Muscle of leg (tissue), 16 donors: ENCODE measurements at places on chromosomes 13 and 19.

GRCh38 chr13:43936647-43937046, 56.9 kb downstream of the LACC1 start:
- H3K4me3 ChIP-seq = no peak overlapping the region
- H3K27me3 ChIP-seq = peaks cover 2% of the 10 kb centered on the region
- H3K4me1 ChIP-seq = peaks cover 17% of the 10 kb centered on the region
- H3K27ac ChIP-seq = peak overlapping the region; percentile 63

- DNase-seq = no peak
- no peak overlapping the region for H3K4me3 ChIP-seq
- H3K27me3 ChIP-seq = no peaks in the 10 kb centered on the region
- H3K4me1 ChIP-seq = peaks cover 4% of the 10 kb centered on the region
Observed at GRCh38 chr13:39982745-39983144, 327.3 kb downstream of the COG6 start.

GRCh38 chr13:80866921-80867320, 526.0 kb upstream of the SPRY2 start:
- DNase-seq = peak; percentile 83
- H3K27me3 ChIP-seq = no peaks in the 10 kb centered on the region
- no peaks in the 10 kb centered on the region for H3K36me3 ChIP-seq
- H3K4me1 ChIP-seq = no peaks in the 10 kb centered on the region
- H3K4me3 ChIP-seq = no peak overlapping the region
- H3K27ac ChIP-seq = no peak overlapping the region

DNA sequence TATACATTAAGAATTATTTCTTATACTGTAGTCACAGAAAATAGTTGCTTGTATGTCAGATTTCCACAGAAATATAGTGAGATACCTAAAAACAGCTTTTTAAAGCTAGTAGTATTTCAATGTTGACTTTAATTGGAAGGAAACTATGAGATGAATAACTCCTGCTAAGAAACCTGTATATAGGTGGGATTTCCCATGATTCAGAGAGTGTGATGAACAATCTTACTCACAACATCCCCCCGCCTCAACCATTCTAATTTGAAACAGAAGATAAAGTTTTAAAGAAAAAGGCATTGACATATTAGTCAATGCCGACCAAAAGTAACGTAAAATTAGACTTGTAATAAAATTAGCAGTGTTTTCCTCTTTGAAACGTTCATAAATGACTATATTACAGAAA, 1.4 kb upstream of the MIR17HG start:
- DNase-seq = no peak
- H3K36me3 ChIP-seq = peaks cover 9% of the 10 kb centered on the region
- H3K27ac ChIP-seq = no peak overlapping the region
- H3K4me3 ChIP-seq = no peak overlapping the region
- H3K4me1 ChIP-seq = peaks cover 8% of the 10 kb centered on the region

DNA sequence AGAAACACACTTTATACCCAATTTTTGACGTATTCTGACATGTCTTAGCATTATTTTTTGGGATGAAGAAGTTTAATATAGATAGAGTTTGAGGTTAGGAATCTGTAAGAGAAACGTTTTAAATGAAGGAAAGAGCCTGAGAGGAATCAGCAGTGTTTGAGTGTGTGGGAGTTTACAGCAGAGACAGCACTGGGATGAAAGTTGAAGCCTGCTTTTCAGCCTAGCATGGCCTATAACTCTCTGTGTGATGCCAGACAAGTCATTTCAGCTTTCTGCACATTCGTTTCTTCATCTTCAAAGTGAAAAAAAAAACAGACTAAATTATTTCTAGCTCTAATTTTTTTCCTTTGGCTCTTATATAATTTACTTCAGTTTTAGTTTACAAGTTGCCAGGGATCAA, 177.1 kb downstream of the RGCC start:
- H3K36me3 ChIP-seq = no peaks in the 10 kb centered on the region
- no peak for DNase-seq
- H3K27ac ChIP-seq = no peak overlapping the region
- no peaks in the 10 kb centered on the region for H3K4me1 ChIP-seq

DNA sequence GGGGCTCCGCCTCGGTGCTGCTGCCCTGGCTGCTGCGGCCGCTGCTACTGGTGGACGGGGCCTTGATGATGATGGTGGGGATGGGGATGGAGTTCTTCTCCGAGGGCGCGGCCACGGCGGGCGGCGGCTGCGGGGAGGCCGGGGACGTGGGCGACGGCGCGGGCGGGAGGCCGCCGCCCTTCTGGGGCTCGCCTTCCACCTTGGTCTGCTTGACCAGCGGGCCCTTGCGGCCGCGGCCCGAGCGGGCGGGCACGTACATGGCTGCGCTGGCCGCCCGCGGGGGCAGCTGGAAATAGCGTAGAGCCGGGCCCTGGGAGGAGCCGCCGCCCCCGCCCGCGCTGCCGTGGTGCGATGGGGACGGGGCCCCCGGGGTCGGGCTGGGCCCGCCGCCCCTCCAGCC, 19.2 kb downstream of the C19orf81 start:
- H3K4me3 ChIP-seq = no peak overlapping the region
- no peak for DNase-seq
- peaks cover 79% of the 10 kb centered on the region for H3K27me3 ChIP-seq
- no peaks in the 10 kb centered on the region for H3K36me3 ChIP-seq
- H3K27ac ChIP-seq = no peak overlapping the region

DNA sequence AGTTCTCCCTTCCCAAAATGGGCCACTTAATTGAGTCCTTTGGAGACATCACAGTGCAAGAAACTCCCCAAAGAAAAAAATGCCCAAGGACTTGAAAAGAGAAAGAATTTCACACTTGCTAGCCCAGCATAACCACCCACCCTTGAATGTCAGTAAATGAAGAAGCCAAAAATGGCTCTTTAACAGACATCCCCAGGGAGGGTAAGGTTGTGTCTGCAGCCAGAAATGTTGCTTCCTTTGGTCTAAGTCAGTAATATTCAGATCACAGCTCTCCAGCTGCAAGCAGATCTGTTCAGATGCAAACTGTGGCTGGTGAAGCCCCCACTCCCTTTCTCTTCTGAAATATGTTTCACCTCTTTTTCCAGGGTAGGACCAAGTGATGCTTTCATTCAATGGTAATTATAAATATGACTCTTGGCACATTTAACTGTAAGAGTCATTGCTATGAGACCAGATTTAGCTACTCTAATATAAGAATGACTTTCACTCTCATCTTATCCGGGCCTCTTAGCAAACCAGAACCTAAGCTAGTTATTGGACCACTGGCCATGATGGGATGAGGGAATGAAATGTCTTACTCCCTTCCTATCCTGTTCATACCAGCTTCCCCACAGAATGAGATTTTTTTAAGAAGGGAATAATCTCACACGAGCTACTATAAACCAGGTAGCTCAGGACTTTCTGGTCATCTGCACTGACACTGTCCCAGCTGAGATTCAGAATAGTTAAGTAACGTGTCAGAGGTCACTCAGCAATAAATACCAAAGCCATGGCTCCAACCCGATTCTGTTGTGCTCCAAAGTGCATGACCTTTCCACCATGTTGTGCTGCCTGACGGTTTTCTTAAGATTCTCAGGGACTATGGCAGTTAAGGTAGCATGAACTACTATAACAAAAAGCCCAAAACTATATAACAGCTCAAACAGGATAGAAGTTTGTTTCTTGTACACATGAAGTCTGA, 234.1 kb downstream of the FOXO1 start:
- no peaks in the 10 kb centered on the region for H3K27me3 ChIP-seq
- H3K27ac ChIP-seq = no peak overlapping the region
- H3K36me3 ChIP-seq = no peaks in the 10 kb centered on the region
- H3K4me1 ChIP-seq = peaks cover 6% of the 10 kb centered on the region
- no peak overlapping the region for H3K4me3 ChIP-seq
- DNase-seq = peak; percentile 55

DNA sequence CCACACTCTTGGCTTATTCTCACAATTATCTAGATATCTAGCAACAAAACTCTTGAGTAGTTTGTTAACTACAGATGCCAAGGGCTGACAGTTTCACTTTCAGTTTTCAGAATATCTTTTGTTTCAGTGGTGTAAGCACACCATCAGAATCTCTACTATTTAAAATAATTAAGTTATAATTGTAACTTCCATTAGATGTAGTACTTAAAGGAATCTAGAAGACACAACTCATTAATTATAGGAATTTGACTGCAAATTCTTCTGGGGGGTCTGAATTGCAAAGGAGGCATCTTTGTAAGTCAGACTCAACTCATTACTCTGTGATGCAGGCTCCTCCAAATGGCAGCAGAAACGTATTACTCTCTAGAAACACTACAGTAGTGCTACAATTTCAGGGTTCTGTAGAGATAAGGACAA, 44.9 kb upstream of the USPL1 start:
- H3K27ac ChIP-seq = peak overlapping the region; percentile 53
- H3K36me3 ChIP-seq = no peaks in the 10 kb centered on the region
- H3K4me1 ChIP-seq = no peaks in the 10 kb centered on the region
- H3K4me3 ChIP-seq = peak overlapping the region; percentile 16
- peak; percentile 85 for DNase-seq

GRCh38 chr13:43389983-43390382, 366.6 kb downstream of the DNAJC15 start:
- peaks cover 3% of the 10 kb centered on the region for H3K4me1 ChIP-seq
- H3K4me3 ChIP-seq = no peak overlapping the region
- no peak for DNase-seq
- H3K36me3 ChIP-seq = no peaks in the 10 kb centered on the region
- H3K27ac ChIP-seq = no peak overlapping the region
- no peaks in the 10 kb centered on the region for H3K27me3 ChIP-seq

GRCh38 chr19:50557009-50557613, 11.1 kb downstream of the LRRC4B start:
- peaks cover 44% of the 10 kb centered on the region for H3K27me3 ChIP-seq
- H3K27ac ChIP-seq = no peak overlapping the region
- H3K4me3 ChIP-seq = peak overlapping the region; percentile 36
- no peaks in the 10 kb centered on the region for H3K36me3 ChIP-seq
- H3K4me1 ChIP-seq = peaks cover 13% of the 10 kb centered on the region

- no peak overlapping the region for H3K4me3 ChIP-seq
- peak overlapping the region; percentile 63 for H3K27ac ChIP-seq
Observed at GRCh38 chr13:97307882-97308624, 85.9 kb downstream of the MBNL2 start.

DNA sequence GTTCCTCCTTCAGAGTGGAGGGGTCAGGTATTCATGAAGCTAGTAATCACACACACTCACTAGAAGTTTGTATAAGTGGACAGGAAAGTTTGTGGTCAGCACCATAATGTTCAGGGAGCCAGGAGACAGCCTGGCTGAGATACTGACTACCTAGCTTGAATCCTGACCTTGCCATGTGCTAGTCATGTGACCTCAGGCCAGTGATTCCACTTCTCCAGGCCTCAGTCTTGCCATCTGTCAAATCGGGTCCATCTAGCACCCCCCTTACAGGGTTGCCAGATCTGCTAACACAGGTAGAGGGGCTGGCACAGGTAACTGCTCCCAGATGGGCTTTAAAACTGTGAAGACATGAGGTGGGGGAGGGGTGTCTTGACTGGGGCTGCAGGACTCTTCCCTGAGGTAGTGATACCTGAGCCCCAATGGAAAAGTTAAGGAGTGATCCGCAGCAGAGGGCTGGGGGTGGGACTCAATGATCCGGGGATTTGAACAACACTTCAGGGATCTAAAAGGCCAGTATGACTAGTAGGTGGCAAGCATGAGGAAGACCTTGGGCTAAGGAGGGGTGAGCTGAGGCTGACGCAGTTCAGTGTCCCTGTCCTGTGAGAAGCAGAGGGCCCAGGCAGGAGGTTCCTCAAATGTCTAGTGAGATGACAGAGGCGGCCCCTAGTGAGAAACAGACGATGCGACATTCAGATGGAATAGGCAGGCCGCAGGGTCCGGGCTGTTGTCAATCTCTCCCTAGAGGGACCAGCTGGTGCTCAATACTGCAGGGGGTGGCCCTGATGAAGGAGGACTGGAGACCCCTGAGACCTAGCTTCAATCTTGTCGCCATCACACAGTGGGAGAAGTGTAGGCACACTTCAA, 8.5 kb downstream of the ACTMAP start:
- no peak for DNase-seq
- no peaks in the 10 kb centered on the region for H3K27me3 ChIP-seq
- no peak overlapping the region for H3K27ac ChIP-seq
- peaks cover 10% of the 10 kb centered on the region for H3K4me1 ChIP-seq
- no peak overlapping the region for H3K4me3 ChIP-seq

- H3K27ac ChIP-seq = no peak overlapping the region
- H3K36me3 ChIP-seq = no peaks in the 10 kb centered on the region
- no peaks in the 10 kb centered on the region for H3K27me3 ChIP-seq
- no peak for DNase-seq
Observed at GRCh38 chr13:44698066-44698465, 121.9 kb upstream of the TSC22D1 start.

DNA sequence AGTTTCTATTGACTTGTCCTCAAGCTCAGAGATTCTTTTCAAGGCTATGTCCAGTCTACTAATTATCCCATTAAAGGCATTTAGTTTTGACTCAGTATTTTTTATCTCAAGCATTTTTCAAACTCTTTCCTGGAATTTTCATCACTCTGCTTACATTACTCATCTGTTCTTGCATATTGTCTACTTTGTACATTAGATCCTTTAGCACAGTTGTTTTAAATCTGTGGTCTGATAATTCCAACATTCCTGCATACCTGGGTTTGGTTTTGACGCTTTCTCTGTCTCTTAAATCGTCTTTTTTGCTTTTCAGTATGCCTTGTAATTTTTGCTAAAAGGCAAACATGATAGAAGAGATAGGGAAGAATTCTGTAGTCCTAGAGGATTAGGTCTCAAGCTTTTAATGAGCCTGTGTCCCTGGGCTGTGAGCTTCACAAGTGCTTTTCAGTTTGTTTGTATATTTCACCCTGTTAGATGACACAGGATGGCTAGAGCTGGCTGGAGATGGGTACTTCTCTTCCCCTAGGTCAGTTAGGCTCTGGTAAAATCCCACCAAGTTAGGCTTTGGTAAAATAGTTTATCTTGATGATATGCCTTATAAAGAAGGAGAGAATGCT, 46.1 kb upstream of the GPC6 start:
- no peak overlapping the region for H3K4me3 ChIP-seq
- no peak overlapping the region for H3K27ac ChIP-seq
- H3K36me3 ChIP-seq = no peaks in the 10 kb centered on the region

GRCh38 chr19:15298847-15299567, 33.3 kb downstream of the BRD4 start:
- H3K27me3 ChIP-seq = no peaks in the 10 kb centered on the region
- H3K4me1 ChIP-seq = peaks cover 40% of the 10 kb centered on the region
- no peak overlapping the region for H3K27ac ChIP-seq
- DNase-seq = no peak
- peaks cover 10% of the 10 kb centered on the region for H3K36me3 ChIP-seq

- H3K27ac ChIP-seq = no peak overlapping the region
- peaks cover 9% of the 10 kb centered on the region for H3K4me1 ChIP-seq
- DNase-seq = no peak
- H3K36me3 ChIP-seq = peaks cover 12% of the 10 kb centered on the region
Observed at GRCh38 chr13:109778102-109778542, 8.3 kb downstream of the IRS2 start.

- H3K4me1 ChIP-seq = no peaks in the 10 kb centered on the region
- H3K4me3 ChIP-seq = no peak overlapping the region
- H3K36me3 ChIP-seq = no peaks in the 10 kb centered on the region
- no peak for DNase-seq
- no peaks in the 10 kb centered on the region for H3K27me3 ChIP-seq
Observed at GRCh38 chr13:32802159-32802558, 214.1 kb upstream of the KL start.

GRCh38 chr13:112450118-112450903, 74.2 kb downstream of the SPACA7 start:
- H3K36me3 ChIP-seq = no peaks in the 10 kb centered on the region
- no peak overlapping the region for H3K4me3 ChIP-seq
- peak; percentile 14 for DNase-seq
- H3K27ac ChIP-seq = no peak overlapping the region
- peaks cover 17% of the 10 kb centered on the region for H3K27me3 ChIP-seq
- H3K4me1 ChIP-seq = no peaks in the 10 kb centered on the region

GRCh38 chr19:54877471-54877870, 3.4 kb downstream of the FCAR start:
- no peaks in the 10 kb centered on the region for H3K27me3 ChIP-seq
- H3K36me3 ChIP-seq = no peaks in the 10 kb centered on the region
- no peak overlapping the region for H3K27ac ChIP-seq
- no peak for DNase-seq
